Activated naive CD4-positive, alpha-beta T cell treated with anti-CD3 and anti-CD28 coated beads for 36 hours (primary cell): ENCODE measurements at places on chromosomes 4 and X.

DNA sequence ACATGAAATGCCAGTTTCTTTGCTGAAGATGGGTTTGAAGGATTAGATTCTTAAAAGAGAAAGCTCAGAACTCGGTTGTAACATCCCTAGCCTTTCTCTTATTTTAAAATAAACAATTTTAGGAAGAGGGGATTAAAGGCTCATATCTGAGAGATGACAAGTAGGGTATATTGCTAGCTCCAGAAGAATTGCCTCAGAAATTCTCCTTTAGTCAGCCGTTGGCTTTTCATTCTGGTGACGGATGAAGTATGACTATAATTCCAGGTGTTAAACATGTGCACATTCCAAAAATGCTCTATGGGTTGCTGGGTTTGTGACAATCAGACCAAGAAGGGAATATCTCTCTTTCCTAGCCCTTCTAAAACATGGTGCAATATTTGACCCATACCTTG lies 17.8 kb downstream of the DKK2 start:
- no peak overlapping the region for H3K4me3 ChIP-seq
- no peak overlapping the region for H3K27ac ChIP-seq
- no peaks in the 10 kb centered on the region for H3K36me3 ChIP-seq
- H3K27me3 ChIP-seq, result no peaks in the 10 kb centered on the region

DNA sequence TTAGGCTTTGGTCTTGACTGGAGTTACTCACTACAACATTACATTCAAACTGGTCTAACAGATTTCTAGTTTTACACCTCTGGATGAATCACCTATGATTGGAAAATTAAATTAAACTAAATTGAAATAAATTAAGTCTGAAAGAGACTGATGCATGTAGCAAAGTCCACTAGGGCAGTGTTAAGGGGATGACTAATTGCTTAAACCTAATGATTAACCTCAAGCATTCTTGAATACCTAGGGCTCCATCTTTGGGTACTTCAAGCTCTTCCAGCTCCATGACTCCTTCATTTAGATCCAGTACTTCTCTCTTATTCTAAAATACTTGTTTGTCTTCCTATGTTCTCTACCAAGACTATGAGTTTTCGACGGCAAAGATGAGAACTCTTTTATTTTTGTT lies 86.8 kb downstream of the SH2D1A start:
- no peaks in the 10 kb centered on the region for H3K4me1 ChIP-seq
- H3K27ac ChIP-seq, result no peak overlapping the region
- DNase-seq, result no peak
- H3K4me3 ChIP-seq, result no peak overlapping the region
- H3K36me3 ChIP-seq, result no peaks in the 10 kb centered on the region

DNA sequence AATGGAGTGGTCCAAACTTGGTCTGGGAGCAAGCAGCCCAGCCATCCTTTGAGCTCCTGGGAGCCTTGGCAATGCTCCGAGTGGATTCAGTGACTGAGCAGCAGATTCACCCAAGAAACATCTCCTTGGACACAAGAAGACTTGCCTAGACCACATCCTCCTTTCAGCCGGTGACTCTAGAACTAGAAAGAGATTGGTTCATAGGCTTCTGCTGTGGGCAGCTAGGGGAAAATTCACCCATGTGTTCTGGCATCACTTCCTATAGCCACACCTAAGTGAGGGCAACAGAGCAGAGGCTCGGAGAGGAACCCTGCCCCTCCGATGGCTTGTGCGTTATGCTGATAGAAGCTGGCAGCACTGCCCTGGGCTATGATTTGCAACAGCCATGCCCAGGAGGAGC lies 16.0 kb downstream of the ZNF275 start:
- H3K36me3 ChIP-seq, result peaks cover 17% of the 10 kb centered on the region
- H3K27ac ChIP-seq, result no peak overlapping the region
- no peak overlapping the region for H3K4me3 ChIP-seq
- no peak for DNase-seq
- no peaks in the 10 kb centered on the region for H3K27me3 ChIP-seq
- peaks cover 4% of the 10 kb centered on the region for H3K4me1 ChIP-seq

- DNase-seq, result no peak
- H3K27me3 ChIP-seq, result no peaks in the 10 kb centered on the region
- H3K4me3 ChIP-seq, result no peak overlapping the region
- H3K27ac ChIP-seq, result no peak overlapping the region
These were observed 233.6 kb downstream of the FMR1NB start for GRCh38 chrX:148214786-148215185.

DNA sequence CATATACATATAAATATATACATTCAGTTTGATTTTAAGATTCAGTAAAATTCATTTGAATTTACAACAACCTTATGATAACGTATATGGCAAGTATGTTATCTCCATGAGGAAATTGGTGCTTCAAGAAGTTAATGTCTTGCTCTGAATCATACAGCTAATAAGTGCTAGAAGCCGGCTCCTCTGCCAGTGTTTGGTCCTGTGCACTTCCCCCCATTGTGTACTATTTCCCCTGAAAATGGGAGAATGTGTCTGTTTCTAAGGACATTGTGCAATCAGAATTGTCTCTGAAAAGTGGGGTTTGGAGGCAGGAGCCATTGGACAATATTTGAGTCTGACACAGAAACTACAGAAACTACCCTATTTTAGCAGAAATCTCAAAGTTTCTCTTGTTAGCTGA lies 135.9 kb downstream of the CPE start:
- H3K36me3 ChIP-seq, result no peaks in the 10 kb centered on the region
- H3K4me1 ChIP-seq, result no peaks in the 10 kb centered on the region
- no peak overlapping the region for H3K27ac ChIP-seq
- H3K27me3 ChIP-seq, result peaks cover 8% of the 10 kb centered on the region

- H3K27me3 ChIP-seq, result no peaks in the 10 kb centered on the region
- H3K4me3 ChIP-seq, result no peak overlapping the region
- no peak overlapping the region for H3K27ac ChIP-seq
- H3K4me1 ChIP-seq, result peaks cover 4% of the 10 kb centered on the region
- DNase-seq, result no peak
These were observed 11.5 kb downstream of the ETNPPL start for GRCh38 chr4:108751321-108751720.

GRCh38 chr4:87069037-87069742 lies 134.4 kb downstream of the AFF1 start:
- no peak for DNase-seq
- H3K36me3 ChIP-seq, result peaks cover 2% of the 10 kb centered on the region
- no peaks in the 10 kb centered on the region for H3K27me3 ChIP-seq

- peak overlapping the region; percentile 77 for H3K4me3 ChIP-seq
- no peaks in the 10 kb centered on the region for H3K36me3 ChIP-seq
- no peak for DNase-seq
- H3K4me1 ChIP-seq, result peaks cover 15% of the 10 kb centered on the region
- no peak overlapping the region for H3K27ac ChIP-seq
- H3K27me3 ChIP-seq, result no peaks in the 10 kb centered on the region
These were observed 1.2 kb downstream of the MGST2 start for GRCh38 chr4:139666735-139667281.

GRCh38 chr4:145788755-145789154 lies 108.8 kb downstream of the C4orf51 start:
- peaks cover 6% of the 10 kb centered on the region for H3K4me1 ChIP-seq
- H3K36me3 ChIP-seq, result peaks cover 36% of the 10 kb centered on the region
- no peak overlapping the region for H3K27ac ChIP-seq
- no peaks in the 10 kb centered on the region for H3K27me3 ChIP-seq
- H3K4me3 ChIP-seq, result no peak overlapping the region

DNA sequence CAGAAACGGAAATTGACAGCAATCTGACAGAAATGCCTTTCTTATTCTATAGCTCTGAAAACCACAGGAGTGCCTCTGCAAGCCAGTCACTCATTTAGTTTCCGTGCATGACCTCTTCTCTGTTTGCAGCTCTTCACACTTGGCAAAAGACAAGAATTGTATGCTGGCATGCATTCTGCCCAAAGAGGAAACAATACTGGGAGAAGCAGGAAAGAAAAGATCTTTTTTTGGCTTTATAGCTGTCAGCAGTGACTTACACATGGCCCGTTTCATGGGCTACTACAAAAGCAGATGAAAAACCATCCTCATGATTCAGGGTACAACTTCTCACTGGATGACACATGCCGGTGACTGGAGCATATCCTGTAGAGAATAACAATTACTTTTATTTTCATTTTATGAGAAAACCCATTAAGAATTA lies 249.4 kb downstream of the ADAMTS3 start:
- peak; percentile 4 for DNase-seq
- H3K27ac ChIP-seq, result no peak overlapping the region
- peaks cover 16% of the 10 kb centered on the region for H3K27me3 ChIP-seq
- no peaks in the 10 kb centered on the region for H3K36me3 ChIP-seq
- no peak overlapping the region for H3K4me3 ChIP-seq

- H3K4me3 ChIP-seq, result no peak overlapping the region
- H3K27me3 ChIP-seq, result no peaks in the 10 kb centered on the region
These were observed 348.5 kb downstream of the MID1IP1 start for GRCh38 chrX:39149761-39150160.
